ENCODE measurements at places on chromosomes 11 and 22.

- no peak for DNase-seq
These were observed 1.1 kb downstream of the KCNQ1 start for GRCh38 chr11:2445746-2446551.

GRCh38 chr22:17106785-17107546 is 14.2 kb downstream of the TMEM121B start:
- no peak for DNase-seq

GRCh38 chr11:120208001-120208441 is 2.8 kb upstream of the OAF start:
- DNase-seq: no peak

DNA sequence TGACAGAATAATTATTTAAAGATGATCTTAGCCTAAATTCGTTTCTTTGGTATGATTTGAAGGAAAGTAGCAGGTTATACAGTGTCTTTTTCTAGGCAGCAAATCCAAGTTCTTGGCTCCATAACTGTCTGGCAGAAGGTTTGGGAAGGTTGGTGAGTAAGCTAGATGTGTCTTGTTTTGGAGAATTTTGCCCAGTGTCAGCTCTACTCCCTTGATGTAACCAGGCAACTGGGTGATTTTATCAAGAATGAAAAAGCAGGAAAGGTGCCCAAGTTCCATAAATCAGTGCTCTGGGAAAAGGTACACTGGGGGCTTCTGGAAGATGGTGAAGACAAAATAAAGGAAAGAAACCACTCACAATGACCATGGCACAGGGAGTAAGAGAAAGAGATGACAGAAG is 71.5 kb upstream of the USP47 start:
- DNase-seq: no peak

DNA sequence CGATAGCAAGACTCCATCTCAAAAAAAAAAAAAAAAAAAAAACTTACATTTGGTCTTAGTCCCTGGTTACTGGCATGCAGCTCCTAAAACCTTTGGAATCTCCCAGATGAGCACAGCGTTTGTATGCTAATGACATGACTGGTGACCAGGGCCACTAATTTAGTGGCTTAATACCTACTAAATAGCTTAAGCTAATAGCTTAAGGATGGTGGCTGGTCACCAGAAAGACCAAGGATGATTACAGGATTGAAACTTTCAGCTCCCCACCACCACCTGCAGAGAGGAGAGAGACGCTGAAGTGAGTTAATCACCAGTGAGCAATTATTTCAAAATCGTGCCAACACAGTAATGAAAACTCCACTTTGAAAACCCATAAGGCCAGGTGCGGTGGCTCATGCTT is 37.1 kb downstream of the DENND5A start:
- no peak for DNase-seq

DNA sequence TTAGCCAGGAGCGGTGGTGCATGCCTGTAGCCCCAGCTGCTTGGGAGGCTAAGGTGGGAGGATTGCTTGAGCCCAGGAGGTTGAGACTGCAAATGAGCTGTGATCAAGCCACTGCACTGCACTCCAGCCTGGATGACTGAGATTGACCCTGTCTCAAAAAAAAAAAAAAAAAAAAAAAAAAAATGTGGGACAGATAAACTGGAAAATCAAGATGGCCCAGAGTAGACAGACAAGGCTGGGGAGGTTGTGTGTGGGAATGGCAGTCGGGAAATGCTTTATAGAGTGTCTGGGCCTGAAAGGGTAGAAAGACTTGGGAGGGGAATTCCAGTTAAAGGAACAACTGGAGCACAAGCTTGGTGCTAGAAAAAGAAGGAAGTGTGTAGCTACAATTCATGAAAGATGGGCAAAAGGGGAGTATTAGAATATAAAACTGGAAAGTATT is 18.2 kb upstream of the WDR74 start:
- DNase-seq: no peak

All from amygdala (tissue), 56 donors.